PC-3 (cell line): ENCODE measurements at places on chromosomes 11 and 22. TPM values are rescaled to one million over a fixed set of nuclear protein-coding genes. Genes with fewer than 3 reads are reported as not detected.

- peak overlapping the region; percentile 49 for H3K27ac ChIP-seq
- no peaks in the 10 kb centered on the region for H3K27me3 ChIP-seq
- H3K4me1 ChIP-seq: peaks cover 16% of the 10 kb centered on the region
- H3K4me3 ChIP-seq: no peak overlapping the region
- H3K36me3 ChIP-seq: no peaks in the 10 kb centered on the region
Measured at GRCh38 chr11:31960126-31960525, 130.7 kb upstream of the RCN1 start.

- no peaks in the 10 kb centered on the region for H3K4me1 ChIP-seq
- H3K27ac ChIP-seq: no peak overlapping the region
- no peak overlapping the region for H3K4me3 ChIP-seq
- H3K27me3 ChIP-seq: no peaks in the 10 kb centered on the region
Measured at GRCh38 chr22:24175160-24175808, 6.0 kb upstream of the SUSD2 start.

DNA sequence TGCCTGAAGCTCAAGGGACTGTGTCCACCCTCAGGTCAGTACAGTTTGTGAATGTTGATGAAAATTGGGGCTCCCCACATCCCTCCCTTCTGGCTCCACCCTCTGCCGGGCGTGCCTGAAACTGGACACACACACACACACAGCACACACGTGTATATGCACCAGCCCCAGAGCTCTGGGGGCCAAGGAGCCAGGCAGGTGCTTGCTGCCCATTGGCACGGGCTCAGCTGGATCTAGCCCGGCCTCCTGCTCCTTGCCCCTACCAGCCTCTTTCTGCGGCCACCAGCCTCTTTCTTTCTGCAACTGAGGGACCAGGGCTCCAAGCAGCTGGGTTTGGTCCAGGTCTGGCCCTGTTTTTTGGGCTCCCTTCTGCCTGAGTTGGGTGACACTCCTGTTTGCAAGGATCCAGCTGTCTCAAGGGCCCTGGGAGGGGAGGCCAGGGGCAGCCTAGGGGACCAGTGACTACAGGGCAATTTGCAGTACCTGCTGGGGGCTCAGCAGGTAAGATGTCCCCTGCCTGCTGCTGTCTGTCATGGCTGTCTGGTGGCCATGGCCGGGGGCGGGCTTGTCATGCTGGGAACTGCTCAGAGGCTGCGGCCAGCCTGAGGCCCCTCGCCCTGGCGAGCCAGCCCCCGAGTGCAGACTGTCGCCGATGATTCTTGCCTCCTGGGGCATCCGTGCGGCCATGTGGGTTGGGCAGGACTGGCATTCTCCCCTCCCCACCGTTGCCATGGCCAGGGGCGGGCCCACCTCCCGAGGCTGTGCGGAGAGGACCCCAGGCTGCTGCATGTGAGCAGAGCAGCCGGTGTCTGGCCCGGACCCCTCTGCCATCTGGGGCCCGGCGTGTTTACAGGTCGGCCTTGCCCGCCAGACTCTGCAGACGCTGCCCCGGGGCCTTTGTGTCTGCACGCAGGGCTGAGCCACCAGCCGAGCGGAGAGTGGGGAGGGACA is 51.5 kb upstream of the PPARA start:
- no peak for DNase-seq
- no peak overlapping the region for H3K4me3 ChIP-seq
- no peaks in the 10 kb centered on the region for H3K4me1 ChIP-seq
- peaks cover 32% of the 10 kb centered on the region for H3K36me3 ChIP-seq
- no peaks in the 10 kb centered on the region for H3K27me3 ChIP-seq

The OOSP4B gene
- total RNA-seq: not detected in 2 replicates

The MRPL23 gene
- total RNA-seq: 232 and 299 TPM in 2 replicates

DNA sequence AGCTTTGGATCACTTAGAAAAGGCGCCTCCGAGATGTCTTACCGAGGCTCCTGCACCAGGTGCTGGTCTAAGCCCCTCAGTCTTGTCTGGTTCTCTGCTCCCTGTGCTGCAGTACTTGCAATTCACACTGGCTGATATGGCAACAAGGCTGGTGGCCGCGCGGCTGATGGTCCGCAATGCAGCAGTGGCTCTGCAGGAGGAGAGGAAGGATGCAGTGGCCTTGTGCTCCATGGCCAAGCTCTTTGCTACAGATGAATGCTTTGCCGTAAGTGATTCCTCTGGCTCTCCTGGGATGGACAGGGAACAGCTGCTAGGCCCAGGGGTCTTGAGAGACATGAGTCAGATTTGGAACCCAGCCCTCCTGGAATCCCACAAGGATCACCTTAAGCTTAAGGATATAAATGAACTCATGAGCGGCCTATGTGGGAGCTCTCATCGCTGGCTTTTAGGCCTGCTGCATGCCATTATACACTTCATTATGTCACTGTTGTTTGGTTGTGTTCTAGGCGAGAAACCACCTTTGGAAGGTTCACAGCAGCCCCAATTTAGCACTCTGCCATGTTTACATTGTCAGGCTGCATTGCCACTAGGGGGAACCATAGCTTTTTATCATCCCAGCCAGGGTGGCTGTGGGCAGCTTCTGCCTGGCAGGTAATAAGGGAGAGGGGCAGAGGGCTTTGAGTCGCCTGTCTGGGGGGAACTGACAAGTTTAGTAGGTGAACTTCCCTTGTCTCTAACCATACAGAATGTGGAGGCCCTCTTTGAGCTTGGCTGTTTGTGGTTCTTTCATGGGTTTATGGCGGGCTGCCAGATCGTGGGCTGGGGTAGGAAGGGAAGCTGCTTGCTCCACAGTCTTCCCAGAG is 8.5 kb downstream of the ACAD8 start:
- peaks cover 8% of the 10 kb centered on the region; the same call in 1 of the 2 replicates for H3K36me3 ChIP-seq
- no peaks in the 10 kb centered on the region for H3K27me3 ChIP-seq
- H3K4me3 ChIP-seq: no peak overlapping the region
- peak; percentile 65 for DNase-seq
- H3K27ac ChIP-seq: no peak overlapping the region
- peaks cover 20% of the 10 kb centered on the region for H3K4me1 ChIP-seq

The ACAT1 gene
- 180 and 212 TPM in 2 replicates for total RNA-seq

The OR4X1 gene
- not detected in 2 replicates for total RNA-seq
